ENCODE measurements at places on chromosomes 5 and 9.

- no peak for DNase-seq
Measured at GRCh38 chr5:150507474-150508276, at the start of gene NDST1. Gene NDST1 (plus strand): TSS chr5:150508131. CDS start chr5:150521255, 13,124 bp downstream.

- DNase-seq: peak; percentile 70
Measured at GRCh38 chr9:75891277-75891741, 836 bp downstream of the PCSK5 start.

- no peak for DNase-seq
Measured at GRCh38 chr5:114411380-114411931, 49.6 kb downstream of the KCNN2 start.

GRCh38 chr5:40784916-40785315 lies 13.3 kb downstream of the PRKAA1 start:
- no peak for DNase-seq

- no peak for DNase-seq
Measured at GRCh38 chr9:129365196-129365595, 187.1 kb upstream of the IER5L start.

DNA sequence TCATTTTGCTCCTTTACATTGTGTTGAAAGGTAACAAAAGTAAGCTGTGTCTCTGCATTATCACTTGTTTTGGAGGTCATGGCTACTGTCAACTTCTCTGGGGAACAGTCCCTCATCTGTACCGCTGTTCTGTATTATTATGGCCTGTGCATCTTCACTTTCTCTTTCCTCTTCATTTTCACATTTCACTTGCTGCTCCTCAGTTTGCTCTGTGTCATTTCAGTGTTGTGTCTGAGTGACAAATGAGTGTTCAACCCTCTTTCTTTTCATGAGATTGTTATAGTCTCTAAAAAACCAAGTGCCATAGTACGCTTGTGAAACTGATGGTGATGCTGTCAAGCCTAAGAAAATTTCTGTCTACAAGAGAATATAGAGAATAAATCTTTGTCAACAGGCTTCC lies 122.0 kb upstream of the FER start:
- no peak for DNase-seq

- DNase-seq: no peak
Measured at GRCh38 chr9:7011395-7012067, 253.8 kb downstream of the KDM4C start.

GRCh38 chr9:21252721-21253547 lies 13.1 kb upstream of the IFNA14 start:
- peak; percentile 6 for DNase-seq

DNA sequence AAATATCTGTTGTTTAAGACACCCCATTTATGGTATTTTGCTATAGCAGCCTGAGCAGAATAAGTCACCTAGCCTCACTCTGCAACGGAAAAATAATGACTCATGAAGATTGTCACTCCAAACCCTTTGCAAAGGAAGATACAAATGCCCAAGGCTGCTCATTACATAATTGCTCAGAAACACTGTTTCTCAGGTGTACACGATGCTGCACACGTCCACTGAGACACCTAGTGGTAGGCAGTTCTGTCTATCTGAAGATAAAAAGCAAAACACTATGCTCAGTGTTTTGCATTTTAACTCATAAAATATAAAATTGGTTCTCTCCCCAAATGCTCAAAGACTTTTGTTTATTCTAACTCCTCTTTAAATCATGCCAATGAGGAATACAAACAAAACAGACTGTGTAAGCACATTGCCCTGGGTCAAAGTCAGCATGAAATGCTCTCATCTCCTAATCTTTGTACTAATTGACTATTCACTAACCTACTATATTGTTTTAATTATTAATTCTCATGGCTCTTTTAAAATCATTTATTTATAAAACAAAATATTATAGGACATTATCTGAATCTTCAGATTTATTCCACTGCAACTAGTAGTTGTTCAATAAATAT lies 7.7 kb upstream of the TSLP start:
- no peak for DNase-seq

DNA sequence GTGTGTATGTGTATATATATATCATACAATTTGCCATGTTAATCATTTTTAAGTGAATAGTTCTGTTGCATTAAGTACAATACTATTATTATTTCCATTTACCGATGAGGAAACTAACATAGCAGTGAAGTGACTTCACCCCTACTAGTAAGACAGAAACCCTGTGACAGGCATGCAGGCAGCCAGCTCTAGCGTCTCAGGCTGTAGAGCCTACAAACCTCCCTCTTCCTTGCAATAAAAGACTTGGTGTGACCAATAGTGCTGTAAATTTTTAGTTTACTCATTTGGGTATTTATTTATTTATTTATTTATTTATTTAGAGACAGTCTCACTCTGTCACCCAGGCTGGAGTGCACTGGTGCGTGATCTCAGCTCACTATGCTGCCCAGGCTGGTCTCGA lies 24.7 kb downstream of the FNBP1 start:
- no peak for DNase-seq

- DNase-seq: no peak
Measured at GRCh38 chr5:160339406-160340130, 27.2 kb upstream of the CCNJL start.

All from left renal cortex interstitium (tissue), 4 donors.